Neural crest cell (in vitro differentiated cells): ENCODE measurements at places on chromosomes 5 and 9.

GRCh38 chr9:102521097-102521755, 473.9 kb upstream of the CYLC2 start:
- DNase-seq: no peak

GRCh38 chr5:172556971-172557461, 84.0 kb upstream of the NEURL1B start:
- no peak for DNase-seq

DNA sequence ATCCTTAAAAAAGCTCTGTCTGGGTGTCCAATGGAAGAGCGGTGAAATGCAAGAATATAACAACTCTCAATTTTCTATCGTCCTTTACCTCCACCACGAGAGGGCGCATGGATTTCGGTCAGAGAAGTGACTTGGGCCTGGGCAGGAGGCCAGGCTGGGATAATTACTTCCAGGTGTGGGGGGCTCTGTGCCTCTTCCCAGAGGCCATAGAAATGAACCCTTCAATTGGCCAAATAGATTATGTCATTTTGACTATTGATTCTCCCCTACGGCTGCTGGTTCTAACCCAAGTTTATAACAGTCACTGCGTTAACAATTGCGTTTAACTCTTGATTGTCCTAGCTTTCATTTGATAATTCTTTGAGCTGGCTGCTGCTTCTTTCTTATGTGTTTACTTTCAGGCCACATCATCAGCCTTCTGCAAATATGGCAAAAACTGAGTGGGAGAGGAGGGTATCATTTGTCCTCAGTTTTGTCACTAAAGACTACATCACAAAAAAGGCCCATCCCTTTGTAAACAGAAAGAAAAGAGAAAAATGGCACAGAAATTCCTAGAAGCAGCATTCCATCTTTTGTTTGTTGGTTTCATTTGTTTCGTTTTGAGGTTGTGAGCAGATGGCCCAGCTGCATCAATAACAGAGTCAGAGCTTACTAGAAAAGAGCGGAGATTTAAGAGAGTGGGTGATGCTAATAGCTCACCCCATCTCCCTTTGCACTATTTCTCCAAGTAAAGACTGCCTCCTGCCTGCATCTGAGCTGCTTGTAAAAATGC, 45.4 kb upstream of the ZFR start:
- peak; percentile 82 for DNase-seq

GRCh38 chr9:127714951-127715469, 453 bp downstream of the PTRH1 start:
- no peak for DNase-seq

DNA sequence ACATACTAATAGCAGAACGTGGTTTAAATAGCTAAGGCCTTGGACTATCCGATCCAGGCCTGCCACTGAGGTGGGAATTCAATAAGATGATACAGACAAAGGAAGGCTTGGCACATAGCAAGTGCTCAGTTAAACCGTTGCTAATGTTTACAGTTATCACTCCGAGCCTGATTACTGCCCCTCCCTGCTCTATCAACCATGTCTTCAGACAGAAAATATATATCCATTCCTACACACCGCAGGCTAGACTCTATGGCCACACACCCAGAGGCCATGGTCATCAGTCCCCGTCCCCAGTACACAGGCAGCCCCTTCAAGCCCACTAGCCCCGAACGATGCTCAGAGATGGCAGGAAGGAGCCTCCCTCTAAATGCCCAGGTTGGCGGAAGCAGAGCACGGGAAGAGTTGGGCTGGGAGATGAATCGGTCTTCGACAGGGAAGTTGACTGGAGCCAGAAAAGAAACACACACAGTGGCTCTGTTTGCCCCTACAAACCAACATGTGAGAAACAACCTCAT, 49.7 kb upstream of the STXBP1 start:
- DNase-seq: no peak

GRCh38 chr5:150595466-150596031, 44.9 kb upstream of the SYNPO start:
- no peak for DNase-seq

DNA sequence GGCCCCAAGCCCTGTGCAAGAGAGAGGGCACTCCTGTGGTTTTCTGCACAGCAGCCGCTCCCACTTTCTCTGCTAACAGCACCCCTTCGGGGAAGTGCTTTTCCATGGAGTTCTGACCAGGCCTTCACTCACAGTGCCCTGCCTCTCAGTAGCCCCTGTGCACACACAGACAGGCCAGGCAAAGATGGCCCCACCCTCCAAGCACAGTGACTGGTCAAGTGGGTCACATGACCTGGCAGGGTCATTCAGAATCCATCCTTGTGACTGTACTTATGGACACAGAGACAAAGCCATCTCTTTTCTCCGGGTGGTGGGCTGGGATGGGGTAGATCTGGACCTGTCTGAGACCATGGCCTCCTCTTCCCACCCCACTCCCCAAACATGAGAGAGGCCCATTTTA, 82.5 kb downstream of the PSD2 start:
- DNase-seq: no peak

GRCh38 chr5:176458904-176459561, 10.8 kb downstream of the FAF2 start:
- no peak for DNase-seq

DNA sequence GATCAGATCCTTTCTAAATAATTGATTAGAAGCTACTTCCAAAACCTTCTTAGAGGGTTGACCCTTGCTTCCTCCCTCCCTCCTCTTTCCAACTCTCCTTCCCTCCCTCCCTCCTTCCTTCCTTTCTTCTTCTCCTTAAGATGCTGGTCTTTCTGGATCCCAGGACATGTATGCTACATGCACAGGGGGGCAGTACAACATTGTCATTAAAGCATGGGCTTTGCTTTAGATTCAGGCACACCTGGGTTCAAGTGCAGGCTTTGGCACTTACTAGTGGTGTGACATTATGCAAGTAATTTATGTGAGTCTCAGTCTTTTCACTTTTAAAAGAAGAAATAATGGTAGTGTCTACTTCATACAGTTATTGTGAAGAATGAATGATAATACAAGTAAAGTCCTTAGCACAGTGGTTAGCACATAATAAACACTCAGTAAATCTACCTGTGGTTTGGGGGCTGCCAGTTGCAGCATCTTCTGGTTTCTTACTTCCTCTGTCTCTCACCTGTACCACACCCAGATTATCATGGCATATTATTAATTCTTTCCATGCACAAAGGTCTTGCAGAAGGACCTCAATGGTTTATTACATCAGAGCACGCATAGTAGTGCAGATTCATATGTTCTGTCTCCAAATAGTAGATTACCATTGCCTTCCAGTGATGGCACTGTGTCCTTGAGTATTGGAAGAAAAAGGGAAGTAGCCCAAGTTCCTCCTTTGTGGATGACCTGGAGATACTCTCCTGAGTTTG, 154.1 kb downstream of the ARHGAP26 start:
- no peak for DNase-seq

- no peak for DNase-seq
These were observed 28.6 kb upstream of the SLC6A19 start for GRCh38 chr5:1172670-1173404.

DNA sequence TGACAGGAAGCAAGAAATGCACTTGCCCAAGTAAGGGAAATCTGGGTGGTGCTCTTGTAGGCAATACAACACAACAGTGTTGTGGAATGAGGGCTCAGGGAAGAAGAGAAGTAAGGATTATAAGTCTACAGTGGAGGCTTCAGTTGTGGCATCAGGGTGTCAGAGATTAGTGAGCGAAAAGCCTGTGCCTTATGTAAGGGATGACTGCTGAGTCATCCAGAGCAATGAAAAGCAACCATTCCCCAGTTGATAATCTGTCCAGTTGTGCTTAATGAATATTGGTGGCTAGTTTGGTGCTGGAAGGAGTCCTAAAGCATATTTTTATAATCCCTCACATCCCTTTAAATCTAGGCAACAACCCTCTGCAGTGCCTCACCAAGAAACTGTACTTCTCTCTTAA, 42.0 kb downstream of the FBXO38 start:
- no peak for DNase-seq

GRCh38 chr5:141734501-141735229, 52.6 kb upstream of the ARAP3 start:
- DNase-seq: peak; percentile 68

DNA sequence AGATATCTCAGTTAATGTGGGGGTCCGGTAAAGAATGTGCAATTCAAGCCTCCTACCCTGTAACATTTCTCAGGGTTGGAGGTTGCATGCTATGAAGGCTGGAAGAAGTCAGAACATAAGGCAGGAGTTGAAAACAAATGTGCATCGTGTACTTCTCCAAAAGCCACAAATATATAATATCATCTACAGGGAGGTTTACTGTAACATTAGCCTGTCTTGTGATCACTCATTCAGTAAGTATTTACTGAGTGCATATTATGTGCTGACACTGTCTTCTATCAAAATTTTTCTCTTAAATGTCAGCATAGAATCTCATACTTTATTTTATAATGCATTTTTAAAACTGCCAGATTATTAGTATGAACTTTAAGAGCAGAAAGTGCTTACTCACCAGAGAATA, 105.6 kb upstream of the ZNF366 start:
- no peak for DNase-seq

- no peak for DNase-seq
These were observed 46.1 kb upstream of the RNU6ATAC start for GRCh38 chr9:134210511-134210907.

- peak; percentile 37 for DNase-seq
These were observed 1.7 kb downstream of the FST start for GRCh38 chr5:53481887-53482716.

GRCh38 chr5:149528281-149529060, 22.8 kb downstream of the CSNK1A1 start:
- no peak for DNase-seq

DNA sequence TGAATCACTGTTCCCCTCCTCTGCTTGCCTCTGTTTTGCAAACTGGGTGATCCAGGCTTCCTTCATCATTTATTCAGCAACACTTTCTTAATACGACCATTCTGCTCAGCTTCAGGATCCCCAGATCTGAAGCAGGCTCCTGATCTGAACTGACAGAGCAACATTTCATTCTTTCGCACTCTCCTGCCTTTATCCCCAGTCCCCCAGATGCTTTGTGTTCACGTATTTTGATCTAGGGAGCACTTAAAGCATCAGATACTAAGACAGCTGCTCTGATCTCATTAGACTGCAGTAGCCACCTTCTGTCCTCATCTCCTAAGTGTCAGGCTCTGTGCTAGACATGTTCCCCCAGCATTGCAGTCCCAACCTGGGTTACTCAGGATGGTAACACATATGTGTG, 158.0 kb downstream of the TRIO start:
- no peak for DNase-seq

GRCh38 chr5:149584121-149584520, 2.8 kb downstream of the ARHGEF37 start:
- DNase-seq: no peak

DNA sequence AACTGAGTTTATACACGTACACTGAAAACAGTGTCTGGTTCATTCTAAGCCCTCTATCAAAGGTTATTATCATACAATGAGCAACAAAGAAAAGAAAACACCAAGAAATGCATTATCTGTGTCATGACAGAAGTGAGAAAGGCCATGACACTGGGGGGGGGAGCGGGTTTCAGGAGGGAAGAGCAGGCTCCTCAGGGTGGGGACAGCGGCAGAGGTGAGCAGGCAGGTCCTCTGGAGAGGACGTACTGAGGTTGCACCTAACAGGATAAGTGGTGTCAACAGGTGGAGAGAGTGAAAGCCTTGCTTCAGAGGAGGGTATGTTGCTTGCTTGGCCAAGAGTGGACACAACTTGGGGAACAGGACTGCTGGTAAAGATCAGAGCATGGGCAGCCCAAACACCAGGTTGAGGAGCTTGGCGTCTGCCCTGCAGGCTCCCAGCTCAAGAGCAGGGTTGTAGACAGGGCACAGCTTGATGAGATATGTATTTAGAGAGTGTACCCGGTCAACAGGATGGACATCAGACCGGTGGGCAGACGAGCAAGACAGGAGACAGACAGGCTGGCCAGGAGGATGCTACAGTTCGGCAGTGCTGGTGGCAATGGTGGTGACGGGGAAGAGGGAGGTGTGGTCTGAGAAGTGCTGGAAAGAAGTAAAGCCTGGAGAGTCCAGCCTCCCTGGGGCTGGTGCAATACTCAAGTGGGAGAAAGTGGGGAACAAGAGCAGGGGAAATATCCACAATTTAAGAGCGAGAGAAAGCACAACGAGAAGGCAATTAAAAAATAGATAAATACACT, 10.3 kb downstream of the WHRN start:
- DNase-seq: no peak
